ENCODE measurements at places on chromosomes 1 and 21.

GRCh38 chr1:22641906-22642636 is 1.4 kb upstream of the C1QC start:
- peak; percentile 62 for DNase-seq

DNA sequence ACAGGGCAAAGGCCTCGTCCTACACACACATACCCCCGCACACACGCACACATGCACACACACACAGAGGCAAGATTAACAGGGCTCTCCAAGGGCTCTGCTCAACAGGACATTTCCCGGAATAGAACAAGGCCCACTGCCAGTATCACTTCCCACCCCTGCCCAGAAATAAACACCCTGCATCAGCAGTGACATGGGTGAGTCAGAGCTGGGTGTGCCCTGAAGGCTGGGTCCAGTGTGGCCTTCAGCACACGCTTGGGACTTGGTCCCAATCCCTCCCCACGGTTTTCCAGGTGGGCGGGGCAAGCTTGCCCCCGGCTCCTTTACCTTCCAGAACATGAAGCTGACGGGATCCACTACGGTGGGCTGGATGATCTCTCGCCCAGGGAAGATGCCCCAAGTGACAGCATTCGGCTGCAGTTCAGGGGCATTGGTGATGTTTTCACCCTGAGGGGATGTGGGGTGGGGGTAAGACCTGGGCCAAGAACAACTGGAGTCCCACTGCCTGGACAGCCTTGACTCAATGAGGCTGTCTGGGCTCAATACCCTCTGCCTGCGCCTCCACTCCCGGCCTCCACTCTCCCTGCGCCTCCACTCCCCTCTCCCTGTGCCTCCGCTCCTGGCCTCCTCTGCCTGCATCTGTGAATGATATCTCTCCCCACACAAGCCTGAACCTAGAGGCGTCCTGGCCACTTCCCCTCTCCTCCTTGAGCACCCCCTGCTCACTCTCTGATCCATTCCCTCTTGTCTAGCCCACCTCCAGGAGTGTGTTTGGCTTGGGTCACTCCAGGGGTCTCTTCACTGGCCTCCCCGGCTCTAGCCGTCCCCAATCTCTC is 14.7 kb downstream of the MTHFR start:
- no peak for DNase-seq

DNA sequence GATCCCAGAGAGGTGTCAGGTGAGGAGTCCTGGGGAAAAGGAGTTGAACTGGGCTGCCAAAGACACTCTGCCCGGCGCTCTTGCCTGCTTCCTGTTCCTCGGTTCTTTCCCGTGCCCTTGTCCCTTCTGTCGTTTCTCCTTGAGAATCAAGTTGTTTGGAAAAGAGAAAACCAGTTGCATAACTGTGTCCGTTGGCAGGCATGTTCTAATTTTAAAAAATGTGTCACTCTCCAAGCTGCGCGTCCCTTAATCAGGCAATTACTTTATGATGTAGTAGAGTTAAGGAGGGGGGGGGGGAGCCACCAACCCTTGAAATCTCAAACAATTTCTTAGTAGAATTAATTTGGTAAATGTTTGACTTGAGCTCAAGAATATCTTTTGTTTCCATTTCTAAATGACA is 105.9 kb upstream of the IGSF21 start:
- DNase-seq = no peak

DNA sequence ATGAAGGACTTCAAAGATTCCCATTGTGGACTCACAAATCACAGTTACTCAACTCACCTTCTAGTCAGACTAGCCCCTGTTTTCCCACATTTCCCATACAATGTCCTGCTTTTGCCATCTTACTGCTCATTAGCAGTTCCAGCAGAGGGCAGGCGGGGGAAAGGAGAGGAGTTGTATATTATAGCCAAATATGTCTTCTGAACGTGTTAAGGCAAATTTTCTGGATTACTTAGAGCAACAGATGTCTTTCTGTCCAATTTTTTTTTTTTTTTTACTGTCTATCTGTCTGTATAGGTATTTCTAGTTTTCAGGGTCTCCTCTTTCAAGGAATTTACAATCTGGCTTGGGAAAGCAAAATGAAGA is 29.9 kb upstream of the DDAH1 start:
- DNase-seq = no peak

GRCh38 chr21:16588433-16588860 is 858.7 kb downstream of the USP25 start:
- DNase-seq = no peak

- DNase-seq = no peak
Measured at GRCh38 chr21:41836166-41837015, 42.8 kb downstream of the PRDM15 start.
